ENCODE measurements at places on chromosomes 2 and 18.

- no peak for DNase-seq
Measured at GRCh38 chr18:66727991-66728390, 124.1 kb upstream of the CDH19 start.

- no peak for DNase-seq
Measured at GRCh38 chr2:206698811-206699210, 19.4 kb downstream of the DYTN start.

GRCh38 chr18:70289351-70290312 lies 787 bp downstream of the SOCS6 start:
- peak; percentile 21 for DNase-seq

DNA sequence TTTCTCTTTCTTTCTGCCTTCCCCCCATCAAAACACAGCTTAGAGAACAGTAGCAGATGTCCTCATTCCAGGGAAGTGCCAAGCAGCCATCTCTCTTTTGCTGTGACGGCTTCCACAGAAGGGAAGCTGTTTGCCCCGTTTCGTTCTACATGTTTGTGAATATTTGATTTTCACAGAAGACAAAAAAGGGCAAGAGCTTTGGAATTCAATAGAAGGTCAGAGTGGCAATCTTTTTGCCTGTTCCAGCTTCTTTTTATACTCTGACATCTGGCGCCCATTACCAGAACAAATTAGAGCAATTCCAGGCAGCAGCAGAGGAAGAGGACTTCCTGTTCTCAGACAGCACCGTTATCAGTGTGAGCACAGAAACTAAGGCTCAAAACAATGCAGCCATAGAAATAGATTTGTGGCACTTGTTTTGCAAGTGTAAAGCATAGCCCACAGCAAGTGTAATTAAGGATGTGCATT lies 79.0 kb upstream of the CDH19 start:
- DNase-seq, result peak; percentile 50

DNA sequence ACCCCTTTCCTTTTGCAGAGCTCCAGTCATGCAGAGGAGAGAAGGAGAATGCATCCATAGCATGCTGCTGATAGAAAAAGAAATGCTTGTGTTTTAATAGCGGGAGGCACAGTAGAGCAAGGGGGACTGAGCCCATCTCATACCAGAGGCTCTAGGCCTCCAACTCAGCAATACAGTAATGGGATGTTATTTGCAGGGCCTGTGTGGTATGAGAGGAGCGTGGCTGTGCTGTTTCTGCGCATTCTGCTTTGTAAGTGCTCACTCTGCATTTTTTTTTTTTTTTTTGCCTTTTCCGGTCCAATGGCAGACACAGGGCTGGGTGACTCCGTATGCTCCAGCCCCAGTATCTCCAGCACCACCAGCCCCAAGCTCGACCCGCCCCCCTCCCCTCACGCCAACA lies 200.0 kb downstream of the GBX2 start:
- DNase-seq, result no peak

GRCh38 chr2:123636232-123636631 lies 388.9 kb upstream of the CNTNAP5 start:
- DNase-seq, result no peak

DNA sequence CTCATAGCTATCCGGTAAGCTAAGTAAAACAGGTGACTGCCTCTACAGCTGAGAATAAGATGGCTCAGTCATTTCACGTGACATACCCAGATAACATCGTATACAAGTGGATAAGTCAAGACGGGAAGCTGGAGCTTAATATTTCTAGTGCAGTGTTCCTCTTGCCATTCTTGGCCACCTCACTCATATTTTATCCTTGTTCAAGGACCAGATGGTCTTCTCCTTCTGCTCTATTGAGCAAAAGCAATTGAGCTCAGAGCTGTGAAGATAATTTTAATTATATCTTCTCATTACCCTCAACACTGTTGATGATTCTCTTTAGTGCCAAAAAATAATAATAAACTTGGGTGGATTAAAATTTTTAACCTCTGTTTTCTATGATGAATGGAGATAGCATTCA lies 201.1 kb downstream of the DCC start:
- no peak for DNase-seq

DNA sequence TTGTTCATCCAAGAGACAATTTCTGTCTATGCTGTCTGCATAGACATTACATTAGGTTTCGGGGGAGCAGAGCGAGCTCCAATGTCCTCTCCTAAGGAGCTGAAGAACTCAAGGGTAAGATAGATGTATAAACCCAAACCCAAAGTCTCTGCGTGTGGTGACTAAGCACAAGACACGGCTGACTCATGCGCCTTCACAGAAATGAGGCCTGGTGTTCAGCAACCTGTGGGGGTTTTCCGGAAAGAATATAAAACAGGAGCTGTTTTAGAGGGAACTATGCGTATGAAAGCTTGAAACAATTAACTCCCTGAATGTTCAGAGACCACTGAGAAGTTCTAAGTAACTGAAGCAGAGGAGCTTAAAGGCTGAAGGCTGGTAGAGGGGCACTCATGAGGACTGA lies 154.7 kb downstream of the SOX11 start:
- no peak for DNase-seq

Measured in hematopoietic multipotent progenitor cell treated with erythropoietin and hydrocortisone succinate and interleukin-3 and kit ligand, for 8 days (in vitro differentiated cells).